GOT3 (cell line): ENCODE measurements at places on chromosomes 3 and 15.

GRCh38 chr15:38593524-38593923, 28.9 kb upstream of the RASGRP1 start:
- no peak for DNase-seq

- DNase-seq, result no peak
Observed at GRCh38 chr15:66873856-66874255, 171.8 kb downstream of the SMAD6 start.

GRCh38 chr3:183896610-183897009, 11.9 kb upstream of the PARL start:
- DNase-seq, result no peak

DNA sequence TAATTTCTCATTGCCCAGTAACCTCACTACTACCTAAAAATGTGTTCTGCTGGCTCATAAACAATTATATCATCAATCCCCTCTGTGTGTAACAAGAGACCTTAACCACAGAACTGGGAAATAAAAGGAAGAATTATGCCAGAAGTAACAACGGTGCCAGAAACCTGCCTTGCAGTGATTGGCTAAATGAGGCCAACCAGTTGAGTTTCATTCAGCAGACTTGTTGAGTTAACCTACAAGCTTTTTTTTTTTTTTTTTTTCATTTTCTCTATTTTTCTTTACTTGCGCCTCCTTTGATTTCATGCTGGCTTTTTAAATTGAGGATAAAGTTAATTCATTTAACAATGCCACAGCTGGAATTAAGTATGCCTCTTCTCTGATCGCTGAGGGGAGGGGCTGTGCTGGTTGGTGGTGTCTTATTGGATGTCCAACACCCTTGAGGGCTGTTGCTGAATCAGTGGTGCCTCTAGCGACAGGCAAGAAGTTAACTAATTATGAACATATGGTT, 30.0 kb upstream of the GMNC start:
- no peak for DNase-seq

DNA sequence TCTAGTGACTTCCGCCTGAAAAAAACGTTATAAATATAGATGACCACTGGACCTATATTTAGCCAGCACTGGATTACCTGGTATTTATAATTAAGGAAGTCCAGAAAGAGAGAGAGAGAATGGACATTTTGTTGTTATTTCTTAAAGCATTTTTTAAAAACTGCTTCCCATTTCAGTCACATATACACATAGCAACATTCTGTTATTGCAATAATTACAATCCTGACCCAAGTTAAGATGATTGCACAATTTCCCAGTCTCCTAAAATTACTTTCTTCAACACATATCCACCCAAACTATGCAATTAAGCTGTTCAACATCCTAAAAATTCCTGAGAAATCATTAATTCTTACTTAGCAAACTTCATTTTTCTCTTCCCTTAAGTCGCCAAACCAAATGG, 37.7 kb downstream of the PCSK6 start:
- DNase-seq, result no peak

- DNase-seq, result no peak
Observed at GRCh38 chr3:174863488-174863887, 4.4 kb downstream of the NAALADL2 start.

- no peak for DNase-seq
Observed at GRCh38 chr3:52269776-52270175, 8.7 kb downstream of the WDR82 start.

DNA sequence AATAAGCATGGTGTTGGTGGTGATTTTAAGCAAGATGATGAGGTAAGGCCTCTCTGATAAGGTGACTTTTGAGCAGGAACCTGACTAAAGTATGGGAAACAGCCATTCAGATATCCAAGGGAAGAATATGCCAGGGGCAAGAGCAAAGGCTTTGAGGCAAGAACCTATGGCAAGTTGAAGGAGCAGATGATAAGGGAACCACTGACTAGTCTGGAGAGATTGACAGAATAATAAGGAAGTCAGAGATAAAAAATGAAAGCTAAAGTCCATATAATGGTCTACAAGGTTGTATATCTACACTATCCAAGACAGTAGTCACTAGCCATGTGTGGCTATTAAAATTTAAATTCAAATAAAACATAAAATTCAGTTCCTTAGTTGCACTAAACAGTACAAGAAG, 2.5 kb upstream of the C3orf38 start:
- DNase-seq, result no peak

DNA sequence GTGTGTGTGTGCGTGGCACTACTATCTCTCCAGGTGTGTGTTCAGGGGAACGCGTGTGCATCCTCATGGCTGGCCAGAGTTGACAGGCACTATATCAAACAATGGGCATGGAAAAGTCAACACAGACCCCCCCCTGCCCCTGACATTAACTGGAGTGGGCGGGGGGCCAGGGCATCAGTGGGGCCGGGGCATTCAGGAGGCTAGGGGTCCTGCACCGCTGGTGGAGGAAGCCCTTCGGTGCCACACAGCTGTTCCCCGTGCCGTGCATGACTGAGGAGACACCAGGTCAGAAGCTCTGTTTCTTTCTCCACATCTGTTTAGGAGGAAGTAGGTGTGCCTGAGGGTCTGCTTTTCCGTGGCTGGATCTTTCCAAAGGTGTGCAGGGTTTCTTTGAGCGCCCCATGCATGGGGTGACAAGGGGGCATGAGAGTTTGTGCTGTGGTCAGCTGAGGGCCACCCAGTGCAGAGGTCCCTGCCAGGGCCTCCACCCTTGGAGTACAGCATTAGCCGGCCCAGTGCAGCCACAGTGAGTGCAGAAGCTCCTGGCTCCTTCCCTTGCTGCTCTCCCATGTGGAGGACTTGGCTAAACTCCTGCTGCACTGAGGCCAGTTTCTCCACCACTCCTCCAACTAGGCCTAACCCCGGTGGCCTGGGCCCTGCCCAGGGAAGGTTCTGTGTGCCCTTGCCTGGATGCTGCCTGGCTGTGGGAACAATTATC, 7.5 kb downstream of the C3orf22 start:
- no peak for DNase-seq

DNA sequence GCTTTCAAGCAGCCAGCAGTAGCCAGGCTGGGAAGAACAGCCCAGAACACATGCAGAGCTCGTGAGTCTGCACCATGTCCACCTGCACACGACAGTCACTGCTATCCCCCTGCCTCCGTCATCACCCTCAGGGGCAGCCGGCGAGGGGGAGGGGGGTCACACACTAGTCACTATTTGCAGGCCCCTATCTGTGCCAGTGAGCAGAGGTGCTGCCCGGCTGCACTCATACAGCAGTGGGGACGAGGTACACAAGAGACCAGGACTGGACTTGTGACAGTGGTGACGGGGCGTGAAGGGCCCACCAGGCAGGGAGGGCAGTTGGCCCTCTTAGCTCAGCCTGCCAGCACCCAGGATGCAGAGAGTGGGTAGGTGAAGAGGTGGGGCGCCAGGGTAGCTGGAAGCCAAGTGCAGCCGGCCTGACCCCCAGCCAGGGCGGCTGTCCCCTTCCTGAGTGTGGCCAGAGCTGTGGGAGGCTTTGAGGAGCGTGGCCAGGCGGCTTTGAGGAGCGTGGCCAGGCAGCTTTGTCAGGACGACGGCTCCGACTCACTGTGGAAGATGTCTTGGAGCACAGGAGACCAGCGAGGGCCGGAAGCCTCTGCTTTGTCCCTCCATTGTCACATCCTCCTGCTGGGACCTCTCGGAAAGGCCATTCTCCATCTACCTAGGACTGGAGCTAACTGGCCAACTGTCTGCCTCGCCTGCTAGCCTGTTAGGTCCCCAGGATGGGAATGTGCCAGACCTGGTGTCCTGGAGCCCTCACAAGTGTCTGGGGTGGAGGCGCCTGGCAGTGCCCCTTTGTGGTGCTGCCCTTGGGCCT, 52.1 kb upstream of the FGD5 start:
- no peak for DNase-seq

DNA sequence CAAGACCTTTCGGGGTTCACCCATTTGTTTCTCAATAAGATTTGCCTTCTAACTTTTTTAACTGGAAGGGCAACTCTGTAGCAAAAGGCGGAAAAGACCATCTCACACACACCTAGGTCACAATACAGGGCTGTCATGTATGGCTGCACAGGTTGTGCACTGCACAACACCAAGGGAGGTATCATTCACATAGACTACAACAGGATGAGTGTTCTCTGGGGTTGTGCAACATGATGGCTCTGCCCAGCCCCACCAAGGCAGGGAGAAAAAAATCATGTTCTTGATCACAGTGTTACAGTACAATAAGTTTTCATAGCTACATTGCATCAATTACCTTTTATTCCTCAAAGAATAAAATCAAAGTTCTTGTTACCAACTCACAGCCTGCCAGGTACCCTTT, 52.8 kb downstream of the ANXA2 start:
- no peak for DNase-seq

DNA sequence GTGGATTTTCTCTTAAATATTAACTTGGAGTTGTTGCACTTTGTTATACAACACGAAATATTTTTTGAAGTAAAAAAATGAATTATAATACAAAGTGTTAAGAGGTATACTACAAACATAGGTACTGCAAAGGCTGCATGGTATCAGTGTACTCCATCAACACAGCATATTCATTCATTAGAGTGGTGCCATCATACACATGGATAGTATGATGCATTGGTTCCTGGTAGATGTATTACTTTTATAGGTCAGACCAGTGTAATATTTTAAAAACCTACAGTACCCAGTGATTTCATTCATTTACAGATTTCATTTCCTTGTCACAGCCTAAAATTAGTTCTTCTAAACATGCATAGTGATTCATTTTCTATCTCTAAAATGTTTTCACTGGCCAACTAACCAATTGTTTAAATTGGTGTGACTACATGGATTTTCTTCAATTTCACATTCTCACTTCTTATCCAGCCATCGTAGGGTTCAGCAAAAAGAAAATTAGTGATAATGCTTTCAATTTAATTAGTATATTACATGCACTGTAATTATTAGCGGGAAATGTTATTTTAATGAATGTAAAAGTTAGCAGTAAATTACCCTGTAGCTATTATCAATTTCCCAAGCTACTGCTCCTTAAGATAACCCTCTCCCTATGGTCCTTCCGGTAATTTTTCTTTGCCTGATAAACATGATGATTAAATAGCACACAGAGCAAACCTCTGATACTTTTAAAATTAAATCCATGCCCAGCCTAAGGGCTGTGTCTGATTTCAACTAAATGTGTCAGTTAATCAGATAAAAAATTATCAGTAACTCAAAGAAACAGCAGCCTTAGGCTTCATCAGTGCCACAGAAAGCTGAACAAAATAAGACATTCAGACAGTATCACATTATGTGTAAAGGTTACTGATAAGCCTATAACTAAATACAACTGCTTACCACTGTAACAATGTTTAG, 68.4 kb downstream of the DPH6 start:
- DNase-seq, result no peak

GRCh38 chr3:146625186-146625775, 20.1 kb upstream of the PLSCR5 start:
- DNase-seq, result no peak

DNA sequence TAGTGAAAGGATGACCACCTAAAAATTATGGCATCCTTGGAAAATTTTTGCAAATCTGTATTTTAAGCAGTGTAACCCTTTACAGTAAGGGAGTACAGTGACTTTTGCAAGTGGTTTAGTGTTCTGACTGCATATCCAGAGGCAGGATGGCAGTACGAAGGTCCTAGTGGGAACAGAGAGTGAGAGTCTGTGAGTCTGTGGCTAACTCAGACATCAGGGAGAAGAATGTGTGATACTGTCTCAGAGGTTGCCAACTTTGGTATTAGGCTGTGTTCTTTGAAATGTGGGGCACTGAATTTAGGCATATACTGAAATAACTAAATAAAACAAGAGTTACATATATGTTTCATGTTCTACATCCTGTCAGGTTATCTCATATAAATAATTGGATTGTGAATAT, 25.7 kb downstream of the PRKCI start:
- no peak for DNase-seq

DNA sequence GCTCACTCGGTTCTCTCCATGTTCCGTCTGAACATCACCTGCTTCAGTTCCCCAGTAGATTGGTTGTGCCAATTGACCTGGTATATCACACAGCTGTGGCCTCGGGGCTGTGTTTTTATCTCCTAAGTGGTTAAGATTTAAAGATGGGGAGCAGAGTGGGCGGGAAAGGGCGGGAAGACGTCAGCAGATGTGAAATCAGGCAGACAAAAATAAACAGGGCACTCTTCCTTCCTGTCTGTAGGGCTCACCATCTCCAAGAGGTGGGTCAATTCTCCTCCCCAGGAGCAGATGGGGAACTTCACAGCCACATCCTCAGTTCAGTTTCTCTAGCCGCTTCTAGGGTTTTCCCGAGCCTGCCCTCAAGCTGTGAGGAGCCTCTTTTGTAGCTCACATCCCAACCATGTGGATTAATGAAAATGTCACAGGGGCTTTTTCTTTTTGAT, 26.8 kb upstream of the LIMD1 start:
- no peak for DNase-seq

DNA sequence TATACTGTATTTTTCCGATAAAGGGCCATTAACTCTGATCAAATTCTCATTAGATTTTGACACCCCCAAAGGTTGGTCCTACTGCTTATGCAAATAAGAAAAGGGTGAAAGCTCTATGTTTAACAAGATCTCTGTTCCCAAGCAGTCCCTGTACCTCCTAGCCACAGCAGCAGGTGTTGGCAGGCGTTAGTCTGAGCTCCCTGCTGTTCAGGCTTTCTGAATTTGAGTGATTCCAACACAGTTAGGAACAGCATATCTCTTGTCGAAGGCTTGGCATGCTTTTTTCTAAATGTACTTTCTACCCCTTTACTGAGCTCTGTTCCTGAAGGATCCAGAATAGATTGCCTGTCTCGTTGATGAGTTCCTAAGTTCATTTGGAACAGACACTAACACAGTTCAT, 42.3 kb downstream of the MITF start:
- DNase-seq, result no peak

DNA sequence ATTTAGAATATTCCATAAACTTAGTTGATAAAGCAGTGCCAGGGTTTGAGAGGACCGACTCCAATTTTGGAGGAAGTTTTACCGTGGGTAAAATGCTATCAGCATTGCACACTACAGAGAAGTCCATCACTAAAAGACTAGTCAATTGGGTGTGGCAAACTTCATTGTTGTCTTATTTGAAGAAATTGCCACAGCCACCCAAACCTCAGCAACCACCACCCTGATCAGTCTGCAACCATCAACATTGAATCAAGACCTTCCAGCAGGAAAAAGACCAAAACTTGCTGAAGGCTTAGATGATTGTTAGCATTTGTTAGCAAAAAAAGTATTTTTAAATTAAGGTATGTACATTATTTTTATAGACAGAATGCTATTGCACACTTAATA, 60.5 kb downstream of the KLF13 start:
- no peak for DNase-seq

DNA sequence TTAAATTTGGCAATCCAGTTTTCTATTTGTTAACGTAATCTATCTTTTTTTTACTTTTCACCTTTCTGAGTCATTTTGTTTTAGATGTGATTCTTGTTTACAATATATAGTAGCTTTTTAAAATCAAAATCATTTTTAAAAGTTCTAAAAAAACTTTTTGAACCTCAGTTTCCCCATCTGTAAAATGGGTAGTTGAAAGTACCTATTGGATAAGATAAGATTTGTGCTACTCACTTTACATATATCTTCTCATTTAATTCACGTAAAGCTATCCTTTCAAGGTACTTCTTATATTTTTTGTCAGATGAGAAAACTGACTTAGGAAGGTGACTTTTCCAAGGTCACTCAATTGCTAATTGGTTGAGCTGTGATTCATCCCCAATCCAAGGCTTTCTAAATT, 153.2 kb downstream of the EEFSEC start:
- DNase-seq, result no peak
